ENCODE measurements at places on chromosomes 3 and 15.

GRCh38 chr3:117734496-117734895, 1024.9 kb downstream of the TUSC7 start:
- no peak for DNase-seq

DNA sequence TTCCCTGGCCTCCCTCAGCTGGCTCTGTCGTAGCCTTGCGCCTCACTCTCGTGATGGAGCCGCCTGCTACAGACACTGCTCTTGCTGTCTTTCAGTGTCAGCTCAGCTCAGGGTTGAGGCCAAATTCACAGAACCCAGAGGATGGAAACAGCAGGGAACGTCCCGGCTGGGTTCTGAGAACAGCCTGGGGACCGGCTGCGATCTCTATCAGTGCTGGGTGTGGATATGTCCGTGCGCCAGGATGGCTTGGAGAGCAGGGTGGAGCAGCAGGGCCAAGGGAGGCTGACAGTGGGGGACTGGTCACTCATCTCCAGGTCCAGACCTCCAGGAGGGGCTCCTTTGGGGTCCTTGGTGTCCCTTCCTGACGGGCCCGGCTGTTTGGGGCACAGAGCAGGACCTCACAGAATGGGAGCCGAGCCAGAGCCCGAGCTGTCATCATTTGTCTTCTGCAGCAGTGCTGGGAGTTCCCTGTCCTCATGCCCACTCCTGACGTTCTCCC, 18.4 kb downstream of the KLF15 start:
- no peak for DNase-seq

GRCh38 chr3:194772241-194773000, 86.7 kb downstream of the FAM43A start:
- DNase-seq: no peak

- peak; percentile 3 for DNase-seq
Measured at GRCh38 chr15:34582461-34583371, 735 bp downstream of the GOLGA8B start.

GRCh38 chr3:179425075-179425474, 26.2 kb downstream of the GNB4 start:
- DNase-seq: no peak

- no peak for DNase-seq
Measured at GRCh38 chr3:27317096-27317495, 52.1 kb downstream of the NEK10 start.

GRCh38 chr15:41839781-41840491, 1.3 kb downstream of the PLA2G4B start:
- DNase-seq: no peak

- DNase-seq: no peak
Measured at GRCh38 chr15:58165661-58166060, 27.5 kb downstream of the AQP9 start.

DNA sequence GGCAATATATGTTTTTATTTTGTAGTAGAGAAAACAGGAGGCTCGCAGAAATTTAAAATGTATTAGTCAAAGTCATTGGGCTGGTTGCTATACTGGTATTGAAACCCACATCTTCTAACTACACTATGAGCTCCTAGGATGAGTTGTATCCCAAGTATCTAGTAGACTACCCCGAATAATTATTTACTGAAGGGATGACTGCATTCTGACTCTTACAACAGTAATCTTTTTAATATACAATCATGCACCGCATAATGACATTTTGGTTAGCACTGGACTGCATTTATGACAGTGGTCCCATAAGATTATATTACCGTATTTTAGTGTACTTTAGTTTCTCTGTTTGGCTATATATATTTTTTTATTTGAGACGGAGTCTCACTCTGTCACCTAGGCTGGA, 15.3 kb downstream of the PIGB start:
- no peak for DNase-seq

DNA sequence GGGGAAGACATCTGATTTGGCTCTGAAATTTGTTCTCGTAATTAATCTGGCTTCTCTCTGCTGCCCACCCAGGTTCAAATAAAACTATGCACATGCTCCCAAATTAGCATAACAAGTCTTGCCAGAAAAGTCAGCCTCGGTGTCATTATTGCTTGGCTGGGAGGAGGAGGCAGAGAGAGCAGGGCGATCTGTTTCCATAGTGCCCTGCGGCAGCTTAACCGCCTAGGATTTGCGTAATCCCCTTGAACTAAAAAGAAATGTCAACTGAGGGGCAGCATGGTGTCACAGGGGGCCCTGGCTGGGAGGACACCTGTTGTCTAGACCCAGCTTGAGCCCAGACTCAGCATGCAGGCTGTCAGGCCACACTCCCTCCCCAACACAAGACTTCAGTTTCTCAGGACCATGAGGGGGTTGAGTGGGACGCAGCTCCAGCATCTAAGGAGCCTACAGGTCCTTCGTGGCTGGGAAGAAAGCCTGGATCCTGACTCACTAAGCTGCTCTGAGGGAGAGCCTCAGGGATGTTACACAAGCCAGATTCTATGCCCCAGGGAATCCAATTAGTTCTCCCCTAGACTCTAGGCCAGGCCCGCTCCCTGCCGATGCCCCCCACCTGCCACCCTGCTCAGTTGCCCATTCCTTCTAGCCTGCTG, 17.3 kb downstream of the MRPS11 start:
- DNase-seq: no peak

- no peak for DNase-seq
Measured at GRCh38 chr15:92277776-92278175, 115.9 kb upstream of the ST8SIA2 start.

GRCh38 chr3:138684396-138684795, 75.8 kb downstream of the FAIM start:
- DNase-seq: no peak

Data from activated CD8-positive, alpha-beta memory T cell treated with anti-CD3 and anti-CD28 coated beads for 4 hours (primary cell).